ENCODE measurements at places on chromosomes 5 and 9.

DNA sequence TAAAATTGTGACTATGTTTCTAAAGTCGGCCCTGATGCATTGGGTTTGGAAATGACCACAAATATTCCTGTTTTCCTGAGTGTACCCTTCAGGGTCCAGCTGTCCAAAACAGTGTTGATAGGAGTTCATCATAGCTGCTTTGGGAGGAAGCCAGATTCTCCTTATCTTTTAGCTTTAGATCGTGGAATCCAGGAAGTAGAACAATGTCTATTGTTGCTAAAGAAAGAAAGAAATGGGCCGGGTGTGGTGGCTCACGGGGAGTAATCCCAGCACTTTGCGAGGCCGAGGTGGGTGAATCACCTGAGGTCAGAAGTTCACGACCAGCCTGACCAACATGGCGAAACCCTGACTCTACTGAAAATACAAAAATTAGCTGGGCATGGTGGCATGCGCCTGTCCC, 9.5 kb downstream of the CAVIN4 start:
- DNase-seq: no peak

GRCh38 chr9:32992595-32993238, 8.7 kb downstream of the APTX start:
- no peak for DNase-seq

GRCh38 chr5:134460551-134460950, 48.9 kb upstream of the CDKN2AIPNL start:
- DNase-seq: no peak

DNA sequence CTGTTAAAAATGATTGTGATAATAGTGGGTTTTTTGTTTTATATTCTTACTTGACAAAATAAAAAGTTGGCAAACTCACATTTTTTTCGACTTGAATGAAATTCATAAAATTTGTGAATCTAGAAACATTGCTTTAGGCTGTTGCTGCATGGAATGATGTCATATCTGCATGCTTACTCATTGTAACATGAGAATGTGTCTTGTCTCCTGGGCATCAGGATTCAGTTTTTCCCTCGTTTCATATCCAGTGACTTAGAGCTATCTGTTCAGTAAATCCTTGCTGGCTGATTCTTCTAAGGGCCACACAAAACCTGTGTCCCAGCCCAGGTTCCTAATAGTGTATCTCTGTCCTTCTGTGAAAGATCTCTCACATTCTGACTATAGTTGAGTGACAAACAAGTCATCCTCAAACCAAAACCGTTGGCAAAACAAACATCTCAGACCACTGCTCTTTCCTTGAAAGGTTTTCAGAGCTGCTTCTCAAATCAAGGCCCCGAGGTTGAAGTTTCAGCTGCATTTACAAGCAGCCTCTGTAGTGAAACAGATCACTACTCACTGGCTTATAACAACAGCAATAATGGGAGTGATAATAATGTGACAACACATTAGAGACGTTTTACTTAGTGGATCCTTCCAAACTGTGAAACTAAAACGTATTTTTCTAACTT, 95.0 kb downstream of the NPR3 start:
- DNase-seq: no peak

GRCh38 chr5:16666883-16667398, 50.1 kb upstream of the RETREG1 start:
- peak; percentile 47 for DNase-seq

DNA sequence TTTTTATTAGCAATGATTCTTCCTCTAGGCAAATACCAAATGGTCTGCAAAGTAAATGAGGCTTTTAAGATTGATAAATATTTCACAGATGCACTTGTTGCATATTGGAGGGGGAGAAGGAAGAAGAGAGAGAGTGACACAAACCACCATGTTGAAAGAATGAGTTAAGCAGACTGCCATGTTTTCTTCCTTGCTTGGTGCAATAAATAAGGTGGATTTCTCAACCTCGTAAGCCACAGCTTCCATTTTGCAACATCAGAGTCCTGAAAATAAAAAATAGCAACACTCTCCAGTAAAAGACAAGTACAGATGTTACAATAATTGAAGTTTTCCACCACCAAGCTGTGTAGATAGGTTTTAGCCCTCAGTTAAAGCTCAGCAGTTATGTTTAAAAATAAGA, 202.9 kb downstream of the SGCD start:
- no peak for DNase-seq

DNA sequence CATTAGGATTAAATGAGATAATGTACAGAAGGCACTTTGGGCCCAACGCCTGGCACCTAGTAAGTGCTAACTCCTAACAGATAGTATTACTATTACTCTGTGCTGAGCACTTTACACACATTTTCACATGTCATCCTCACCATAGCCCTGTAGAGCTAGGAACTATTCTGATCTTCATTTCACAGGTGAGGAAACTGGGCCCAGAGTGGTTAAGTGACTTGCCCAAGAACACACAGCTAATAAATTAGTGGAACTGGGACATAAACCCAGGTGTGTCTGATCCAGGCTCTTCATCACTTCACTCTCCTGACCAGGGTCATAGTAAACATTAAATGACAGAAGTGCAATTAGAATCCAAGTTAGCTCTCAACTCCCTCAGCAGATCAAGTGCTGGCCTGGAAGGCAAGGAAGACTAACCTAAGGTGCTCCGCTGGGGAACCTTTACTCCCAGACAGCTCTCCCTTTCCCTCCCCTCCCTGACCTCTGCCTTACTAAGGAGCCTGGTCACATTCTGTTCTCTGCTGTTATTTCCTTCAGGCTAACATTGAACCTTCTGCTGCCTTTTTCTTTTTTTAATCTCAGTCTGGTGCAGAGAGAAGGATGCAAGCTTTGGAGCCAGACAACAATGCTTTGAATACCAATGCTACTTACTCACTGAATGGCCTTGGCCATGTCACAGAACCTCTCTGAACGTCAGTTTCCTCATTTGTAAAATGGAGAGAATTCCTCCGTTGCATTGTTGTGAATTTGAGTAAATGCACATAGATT, 4.1 kb upstream of the ADRA1B start:
- no peak for DNase-seq

GRCh38 chr5:128869970-128870369, 95.3 kb upstream of the SLC27A6 start:
- DNase-seq: no peak

GRCh38 chr5:33223563-33224284, 217.0 kb upstream of the TARS1 start:
- no peak for DNase-seq

GRCh38 chr5:100306000-100306399, 229.2 kb upstream of the FAM174A start:
- no peak for DNase-seq

DNA sequence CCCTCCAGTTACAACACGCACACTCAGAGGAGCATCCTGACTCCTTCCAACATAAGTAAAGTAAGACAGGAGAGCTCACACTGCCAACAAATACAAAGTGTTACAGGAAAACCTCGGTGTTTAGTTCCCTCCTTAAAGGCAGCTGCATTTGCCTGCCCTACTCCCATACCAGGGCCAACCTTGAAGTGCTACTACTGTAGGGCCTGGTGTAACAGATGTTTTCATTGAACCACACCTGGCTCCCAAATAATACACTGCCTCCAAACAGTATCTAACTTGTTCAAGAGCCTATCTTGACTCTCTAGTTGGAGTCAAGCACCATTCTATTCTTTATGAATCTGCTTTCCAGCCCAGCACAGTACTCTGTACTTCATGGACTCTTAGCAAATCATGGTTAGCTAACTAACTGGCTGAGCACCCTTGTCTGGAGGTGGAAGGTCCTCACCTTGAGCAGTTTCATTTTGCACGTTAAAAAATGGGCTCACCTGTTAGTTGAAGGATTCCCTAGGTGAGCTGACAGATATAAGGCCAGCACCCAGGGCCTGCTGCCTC, 34.6 kb downstream of the TTC39B start:
- DNase-seq: no peak

DNA sequence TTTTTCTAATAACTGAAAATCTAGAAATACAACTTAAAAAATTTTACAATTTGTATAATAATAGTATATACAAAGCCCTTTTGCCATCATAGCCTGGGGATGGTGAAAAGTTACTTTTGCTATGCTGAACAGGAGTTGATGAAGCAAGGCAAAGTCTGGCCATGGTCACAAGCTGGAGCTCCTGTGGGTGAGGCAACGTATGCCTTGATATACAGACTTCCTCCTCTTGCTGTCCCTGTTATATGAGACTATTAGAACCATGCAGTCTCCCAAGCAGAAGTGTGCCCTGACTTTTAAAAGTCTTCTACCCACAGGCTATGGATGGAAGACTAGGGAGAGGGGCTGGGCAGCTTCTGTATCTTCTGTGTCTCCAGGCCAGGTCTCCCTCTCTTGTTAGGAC, 15.7 kb downstream of the FAM151B start:
- no peak for DNase-seq

GRCh38 chr9:89631384-89631783, 26.6 kb downstream of the GADD45G start:
- DNase-seq: no peak

GRCh38 chr5:121707178-121707577, 144.5 kb upstream of the FTMT start:
- DNase-seq: no peak

GRCh38 chr5:43401827-43402226, 10.4 kb downstream of the CCL28 start:
- peak; percentile 26 for DNase-seq

- no peak for DNase-seq
Measured at GRCh38 chr5:13536933-13537332, 407.6 kb downstream of the DNAH5 start.

DNA sequence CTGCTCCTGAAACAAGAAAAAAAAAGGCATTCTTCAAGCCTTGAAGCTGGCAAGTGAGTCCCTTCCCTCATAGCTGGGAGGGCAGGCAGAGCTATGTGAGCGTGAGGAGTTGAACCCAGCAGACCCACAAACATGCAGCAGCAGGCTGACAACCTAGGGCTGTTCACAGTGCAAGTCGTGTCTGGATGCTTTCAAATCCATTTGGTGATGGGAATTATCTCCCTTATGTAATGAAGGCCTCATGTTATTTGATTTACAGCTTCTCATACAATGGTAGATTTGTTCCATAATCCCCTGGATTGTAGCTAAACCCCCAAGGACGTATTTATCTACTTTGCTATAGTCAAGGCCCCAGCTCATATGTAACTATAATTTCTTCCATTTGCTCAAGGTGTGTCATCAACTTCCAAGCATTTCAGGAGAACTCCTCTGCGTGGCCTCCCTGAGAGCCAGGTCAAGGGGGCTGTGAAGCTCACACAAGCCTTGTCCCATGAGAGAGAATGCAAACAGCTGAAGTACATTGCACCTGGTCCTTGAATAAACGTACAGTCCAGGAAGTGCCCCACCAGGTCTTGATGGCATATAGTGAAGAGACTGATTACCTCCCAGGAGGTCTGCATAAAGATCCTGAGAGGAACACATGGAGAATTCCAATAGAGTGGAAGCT, 124.8 kb upstream of the SLC1A3 start:
- no peak for DNase-seq

DNA sequence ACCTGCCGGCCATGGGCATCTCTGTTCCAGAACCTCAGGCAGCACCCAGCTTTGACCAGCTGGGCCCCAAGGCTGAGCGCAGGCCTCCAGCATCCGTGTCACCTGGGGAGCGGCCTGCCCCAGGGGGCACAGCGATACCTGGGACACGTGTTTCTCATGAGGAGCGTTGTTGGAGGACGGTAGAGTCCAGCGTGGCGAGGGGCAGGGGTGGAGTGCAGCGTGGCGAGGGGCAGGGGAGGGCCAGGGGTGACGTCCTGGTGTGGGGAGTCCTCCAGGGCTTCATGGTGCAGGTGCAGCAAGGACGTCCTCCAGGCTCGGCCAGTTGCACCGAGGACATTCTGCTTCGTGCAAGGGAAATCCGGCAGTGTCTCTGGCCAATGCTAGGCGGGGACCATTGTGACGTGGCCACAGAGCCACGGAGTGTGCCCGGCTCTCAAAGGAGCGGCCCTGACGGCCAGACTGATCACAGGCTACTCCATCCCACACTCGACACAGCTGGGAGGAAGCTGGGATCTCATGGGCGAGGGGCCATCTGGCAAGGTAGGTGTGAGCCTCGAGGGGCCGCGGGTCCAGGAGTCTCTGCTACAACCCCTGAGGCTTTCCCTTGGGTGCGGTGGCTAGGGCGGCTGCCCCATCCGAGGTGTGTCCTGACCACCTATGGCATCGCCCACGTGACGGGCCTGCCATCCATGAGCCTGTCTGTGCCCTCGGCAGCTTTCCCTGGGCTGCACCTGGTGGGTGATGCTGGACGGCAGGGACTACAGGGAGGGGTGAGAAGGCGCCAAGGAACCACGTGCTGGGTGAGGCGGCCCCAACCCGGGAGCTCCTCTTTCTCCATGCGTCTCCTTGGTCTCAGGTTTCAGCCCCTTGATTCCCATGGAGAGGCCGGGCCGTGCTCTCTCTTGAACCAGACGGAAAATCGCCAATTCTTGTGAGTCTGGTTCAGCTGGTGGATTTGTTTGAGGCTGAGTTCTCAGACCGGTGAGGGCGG, 33.8 kb downstream of the SLC9A3 start:
- no peak for DNase-seq
